Activated CD8-positive, alpha-beta memory T cell treated with anti-CD3 and anti-CD28 coated beads, Interleukin-2, amount 10 ng/mL, durations not matched to agents 7 days and 5 days (primary cell): ENCODE measurements at places on chromosomes 11 and 22. TPM values are rescaled to one million over a fixed set of nuclear protein-coding genes. Genes with fewer than 3 reads are reported as not detected.
A peak's percentile ranks its signal among the peaks of the same experiment; 100 is the strongest.

DNA sequence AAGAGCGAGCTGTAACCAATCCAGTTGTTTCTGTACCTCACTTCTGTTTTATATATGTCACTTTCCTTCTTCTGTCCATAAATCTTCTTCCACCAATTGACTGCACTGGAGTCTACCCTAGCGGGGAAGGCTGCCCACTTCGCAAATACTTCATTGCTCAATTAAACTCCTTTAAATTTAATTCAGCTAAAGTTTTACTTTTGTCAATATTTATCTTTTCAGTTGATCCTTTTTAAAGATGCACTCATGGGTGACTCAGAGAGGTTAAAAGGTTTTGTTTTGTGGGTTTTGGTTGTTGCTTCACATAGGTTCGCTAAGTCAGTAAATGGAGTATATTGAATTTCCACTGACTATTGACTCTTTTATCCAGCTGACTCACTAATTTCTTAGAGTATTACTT lies 597.2 kb downstream of the DLG2 start:
- no peak for DNase-seq

- DNase-seq, result no peak
These were observed 4.3 kb upstream of the PEX26 start for GRCh38 chr22:18073467-18073866.

DNA sequence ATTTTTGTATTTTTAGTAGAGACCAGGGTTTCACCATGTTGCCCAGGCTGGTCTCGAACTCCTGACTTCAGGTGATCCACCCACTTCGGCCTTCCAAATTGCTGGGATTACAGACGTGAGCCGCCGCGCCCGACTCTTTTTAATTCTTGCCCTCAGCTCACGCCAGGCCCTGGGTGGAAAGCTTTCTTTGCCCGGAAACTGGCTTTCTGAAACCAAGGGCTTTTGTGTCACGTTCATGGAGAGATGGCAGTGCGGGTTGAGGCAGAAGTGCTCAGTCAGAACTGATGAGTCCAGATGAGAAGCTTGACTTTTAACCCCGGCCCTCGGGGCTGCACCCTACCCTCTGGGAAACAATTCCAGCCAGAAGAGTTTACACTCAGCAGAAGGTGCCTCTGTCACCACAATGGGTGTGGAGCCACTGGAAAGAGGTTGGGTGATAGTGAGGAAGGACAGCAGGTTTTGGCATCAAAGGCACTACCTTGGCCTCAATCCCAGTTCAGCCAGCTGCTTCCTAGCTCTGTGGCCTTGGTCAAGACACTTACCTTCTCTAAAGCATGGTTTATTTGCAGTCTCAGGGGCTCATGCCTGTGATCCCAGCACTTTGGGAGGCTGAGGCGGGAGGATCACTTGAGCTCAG lies 890 bp upstream of the ARFGAP3 start:
- DNase-seq, result no peak

GRCh38 chr11:14140991-14141390 lies 178.5 kb downstream of the SPON1 start:
- DNase-seq, result no peak

DNA sequence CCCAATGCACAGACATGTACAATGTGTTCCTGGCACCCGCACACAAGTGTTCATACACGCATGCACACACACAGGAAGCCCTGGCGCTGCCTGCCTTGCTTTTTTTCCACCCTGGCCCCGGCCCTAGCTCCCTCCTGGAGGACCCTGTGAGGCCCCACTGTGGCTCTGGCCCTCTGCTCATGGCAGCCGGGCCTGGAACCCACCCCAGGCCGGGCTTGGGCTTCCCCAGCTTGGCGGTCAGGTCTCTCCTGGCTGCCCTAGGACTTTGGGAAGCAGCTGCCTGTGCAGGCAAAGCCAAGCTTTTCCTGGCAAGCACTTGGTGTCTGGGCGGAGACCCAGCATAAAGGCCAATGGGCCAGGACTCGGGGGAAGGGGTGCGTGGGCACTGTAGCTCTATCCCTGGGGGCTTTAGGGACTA lies 30.5 kb downstream of the CD82 start:
- no peak for DNase-seq

- DNase-seq, result peak; percentile 59
These were observed 25.8 kb downstream of the KCNC1 start for GRCh38 chr11:17760102-17761029.

- no peak for DNase-seq
These were observed 7.5 kb upstream of the C11orf65 start for GRCh38 chr11:108474664-108475463.

The C11orf91 gene
- not detected for total RNA-seq

The OR10A5 gene
- total RNA-seq, result not detected
